ENCODE measurements at places on chromosomes 1 and 21.

GRCh38 chr1:19333587-19334354 lies 21.6 kb downstream of the SLC66A1 start:
- DNase-seq, result no peak

- no peak for DNase-seq
These were observed 11.0 kb upstream of the RHBG start for GRCh38 chr1:156357977-156358376.

- no peak for DNase-seq
These were observed 89.3 kb downstream of the ITPKB start for GRCh38 chr1:226649780-226650179.

- DNase-seq, result no peak
These were observed 144.5 kb downstream of the SEC16B start for GRCh38 chr1:177825276-177825901.

DNA sequence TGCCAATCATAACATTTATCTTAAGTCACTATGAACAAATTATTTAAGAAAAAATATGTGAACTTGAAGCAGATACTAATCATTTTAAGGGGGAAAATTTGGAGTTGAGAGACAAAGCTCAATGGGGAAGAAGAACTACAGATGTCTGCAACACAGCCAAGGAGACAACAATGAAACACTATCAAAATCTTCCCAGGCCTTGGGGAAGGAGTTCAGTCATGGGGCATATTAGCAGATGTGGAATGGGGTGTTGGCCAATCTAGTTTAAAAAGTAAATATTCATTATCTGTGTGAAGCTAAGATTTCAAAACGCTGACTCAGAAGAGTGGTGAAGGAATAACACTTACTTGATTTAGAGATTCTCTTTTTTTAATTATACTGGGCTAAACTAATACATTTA lies 671.6 kb upstream of the ZP4 start:
- no peak for DNase-seq

- DNase-seq, result no peak
These were observed 829 bp downstream of the ADAR start for GRCh38 chr1:154607106-154607608.

GRCh38 chr1:216723274-216723780 lies at the start of gene ESRRG:
ESRRG (minus strand) TSS chr1:216723429; CDS start chr1:216723299, 130 bp downstream.
- peak; percentile 54 for DNase-seq

- no peak for DNase-seq
These were observed 12.0 kb upstream of the CCDC190 start for GRCh38 chr1:162872981-162873380.

- DNase-seq, result no peak
These were observed 42.6 kb downstream of the CD34 start for GRCh38 chr1:207868251-207868773.

GRCh38 chr1:92599184-92599583 lies 112.5 kb upstream of the GFI1 start:
- DNase-seq, result no peak

- no peak for DNase-seq
These were observed 51.0 kb downstream of the BACH1 start for GRCh38 chr21:29349702-29350101.

- no peak for DNase-seq
These were observed 4.6 kb upstream of the TIE1 start for GRCh38 chr1:43296207-43296606.

- DNase-seq, result no peak
These were observed 109.3 kb upstream of the OLFM3 start for GRCh38 chr1:102105931-102106550.

GRCh38 chr1:84644472-84644871 lies 45.8 kb downstream of the SSX2IP start:
- DNase-seq, result no peak

- DNase-seq, result no peak
These were observed 2072.4 kb downstream of the MRPL39 start for GRCh38 chr21:23534850-23535249.

DNA sequence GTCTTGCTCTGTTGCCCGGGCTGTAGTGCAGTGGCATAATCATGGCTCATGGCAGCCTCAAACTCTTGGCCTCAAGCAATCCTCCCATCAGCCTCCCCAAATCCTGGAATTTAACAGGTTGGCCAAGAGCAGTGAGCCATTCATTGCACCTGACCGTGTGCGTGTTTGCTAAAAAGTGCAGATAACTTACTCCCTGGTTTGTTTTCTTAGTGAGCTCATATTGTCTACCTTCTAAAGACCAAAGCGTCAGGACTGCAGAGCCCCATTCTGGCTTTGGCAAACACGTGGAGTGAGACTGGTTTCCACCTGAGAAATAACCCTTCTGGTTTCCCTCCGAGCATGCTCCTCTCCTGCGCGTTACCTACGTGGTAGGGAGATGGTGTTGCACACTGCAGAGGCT lies 32.2 kb upstream of the CA6 start:
- DNase-seq, result no peak

- no peak for DNase-seq
These were observed 960.0 kb downstream of the PLA2G4A start for GRCh38 chr1:187788718-187789117.

- no peak for DNase-seq
These were observed 37.8 kb upstream of the VAMP3 start for GRCh38 chr1:7733276-7733675.

GRCh38 chr1:41681331-41682098 lies 197.0 kb upstream of the EDN2 start:
- no peak for DNase-seq

DNA sequence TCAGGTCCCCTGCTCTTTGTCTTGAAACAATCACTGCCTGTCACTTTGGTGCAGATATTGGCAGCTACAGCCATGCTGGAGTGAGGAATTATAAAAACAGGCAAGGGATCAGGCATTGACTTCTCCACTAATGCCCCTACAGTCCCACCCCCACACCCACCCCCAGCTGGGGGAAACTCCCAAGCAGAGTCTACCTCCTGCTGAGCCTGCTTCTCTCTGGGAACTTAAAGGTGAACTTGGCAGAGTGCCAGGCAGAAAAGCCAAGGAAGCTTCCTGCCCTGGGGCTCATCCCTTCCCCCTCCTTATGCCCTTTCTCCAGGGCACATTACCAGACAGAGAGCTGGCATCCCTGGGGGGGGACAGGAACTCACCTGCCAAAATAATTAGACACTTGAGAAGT lies 6.7 kb downstream of the NCMAP start:
- no peak for DNase-seq

DNA sequence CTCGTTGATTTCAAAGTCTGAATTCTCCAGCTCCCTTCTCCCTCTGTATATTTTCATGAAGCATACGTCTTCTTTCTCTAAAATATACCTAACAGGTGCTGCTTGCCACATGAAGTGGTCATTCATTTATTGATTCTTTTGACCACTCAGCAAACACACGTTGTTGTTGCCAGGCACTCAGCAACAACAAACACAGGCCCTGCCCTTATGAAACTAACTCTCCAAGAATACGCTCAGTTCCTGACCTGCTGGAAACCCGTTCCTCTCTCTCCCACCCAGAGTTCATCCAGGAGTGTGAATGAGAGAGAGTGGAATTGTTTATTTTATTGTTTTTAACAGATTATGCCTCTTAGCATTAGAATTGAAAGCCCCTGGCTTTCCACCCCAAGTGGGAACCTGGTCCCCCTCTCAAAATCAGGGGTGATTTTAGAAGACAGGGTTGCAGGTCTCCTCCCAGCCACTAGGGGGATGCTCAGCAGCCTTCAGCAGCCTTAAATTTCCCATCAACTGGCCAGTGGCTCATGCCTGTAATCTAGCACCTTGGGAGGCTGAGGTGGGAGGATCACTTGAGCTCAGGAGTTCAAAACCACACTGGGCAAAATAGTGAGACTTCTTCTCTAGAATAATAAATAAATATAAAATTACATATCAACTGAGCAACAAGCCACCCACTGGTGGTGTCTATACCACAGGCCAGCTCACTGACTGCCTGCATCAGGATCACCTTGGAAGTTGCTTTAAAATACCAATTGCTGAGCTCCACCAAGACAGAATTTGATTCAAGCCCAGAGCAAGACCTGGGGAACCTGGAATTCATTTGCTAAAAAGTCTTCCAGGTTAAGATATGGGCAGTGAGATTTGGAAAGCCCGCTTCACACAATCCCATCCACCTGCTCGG lies 181.0 kb upstream of the KLHDC7A start:
- no peak for DNase-seq

- DNase-seq, result no peak
These were observed 171.9 kb upstream of the RAB4A start for GRCh38 chr1:229098903-229099578.

GRCh38 chr1:221263831-221264767 lies 384.9 kb downstream of the HLX start:
- no peak for DNase-seq

DNA sequence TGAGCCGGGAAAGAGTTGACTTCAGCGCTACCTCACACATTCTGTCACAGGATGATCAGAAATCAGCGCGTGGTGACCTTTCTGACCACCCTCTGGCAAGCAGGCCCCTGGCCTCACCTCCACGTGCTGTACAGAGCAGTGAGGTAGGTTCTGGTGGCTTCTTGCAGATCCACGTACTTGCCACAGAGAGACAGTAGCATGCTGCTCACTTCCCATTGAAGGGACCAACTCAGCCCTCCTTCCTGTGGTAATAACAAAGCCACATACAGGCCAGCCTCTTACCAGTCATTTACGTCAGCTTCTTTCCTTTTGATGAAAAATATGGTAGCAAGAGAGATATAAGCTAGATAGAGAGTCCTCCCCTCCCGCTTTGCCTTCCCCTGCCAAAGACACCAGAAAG lies 200.7 kb downstream of the CHRM3 start:
- DNase-seq, result no peak

DNA sequence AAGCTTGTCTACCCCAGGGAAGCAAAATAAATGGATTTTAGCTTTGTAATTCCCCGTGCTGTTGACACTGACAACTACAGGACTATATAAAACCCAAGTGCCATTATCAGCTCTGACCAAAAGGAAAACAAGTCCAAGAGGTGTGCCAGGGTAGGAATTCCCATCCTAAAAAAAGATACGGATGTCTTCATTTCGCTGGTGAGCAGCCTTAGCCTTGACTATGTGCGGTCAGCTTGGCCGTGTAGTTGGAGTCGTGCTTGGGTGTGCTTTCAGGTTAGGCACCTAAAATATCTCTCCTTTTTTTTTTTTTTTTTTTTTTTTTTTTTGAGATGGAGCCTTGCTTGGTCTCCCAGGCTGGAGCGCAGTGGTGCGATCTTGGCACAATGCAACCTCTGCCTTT lies 28.9 kb upstream of the ACTN2 start:
- DNase-seq, result no peak

DNA sequence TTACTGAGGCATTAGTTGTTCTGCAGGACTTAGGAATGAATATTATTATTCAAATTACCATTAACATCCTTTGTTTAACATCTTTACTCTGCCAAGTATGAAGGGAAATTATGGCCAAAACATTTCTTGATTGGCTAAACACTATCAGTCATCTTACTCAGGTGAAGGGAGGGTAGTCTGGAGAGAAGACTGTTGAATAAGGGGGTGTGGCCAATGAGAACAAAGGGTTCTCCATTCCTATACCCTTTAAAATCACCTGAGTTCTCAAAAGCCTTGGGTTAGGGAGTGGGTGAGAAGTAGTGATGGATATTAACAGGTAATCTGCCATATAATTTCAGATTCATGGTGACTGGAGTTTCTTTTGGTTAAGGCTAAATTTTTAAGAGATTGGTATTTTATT lies 19.3 kb downstream of the CRYZL1 start:
- no peak for DNase-seq

DNA sequence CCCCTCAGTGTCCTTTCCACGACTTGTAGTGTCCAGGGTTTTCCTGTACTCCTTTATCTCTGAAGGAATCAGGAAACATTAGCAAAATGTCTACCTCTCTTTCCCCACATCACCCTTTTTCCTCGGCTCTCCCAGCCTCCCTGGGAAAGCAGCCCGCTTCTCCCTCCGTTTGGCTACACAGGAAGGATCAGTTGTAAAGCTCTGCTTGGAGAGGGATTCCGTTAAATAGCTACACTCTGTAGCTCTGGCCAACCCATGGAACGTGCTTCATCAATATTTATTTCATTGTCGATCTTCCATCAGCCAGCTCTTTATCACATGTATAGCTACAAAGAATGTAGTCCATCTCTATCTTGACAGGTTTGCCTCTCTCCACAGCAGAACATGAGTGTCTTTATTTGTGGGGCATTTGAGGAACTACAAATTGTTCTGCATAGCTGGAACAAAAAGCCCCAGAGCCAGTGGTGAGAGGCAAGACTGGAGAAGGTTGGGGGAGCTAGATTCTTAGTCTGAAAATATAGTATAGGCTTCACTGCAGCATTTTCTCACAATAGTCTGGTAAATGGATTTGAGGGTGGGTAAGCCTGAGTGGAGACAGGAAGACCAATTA lies 191.8 kb downstream of the SLC35F3 start:
- no peak for DNase-seq

DNA sequence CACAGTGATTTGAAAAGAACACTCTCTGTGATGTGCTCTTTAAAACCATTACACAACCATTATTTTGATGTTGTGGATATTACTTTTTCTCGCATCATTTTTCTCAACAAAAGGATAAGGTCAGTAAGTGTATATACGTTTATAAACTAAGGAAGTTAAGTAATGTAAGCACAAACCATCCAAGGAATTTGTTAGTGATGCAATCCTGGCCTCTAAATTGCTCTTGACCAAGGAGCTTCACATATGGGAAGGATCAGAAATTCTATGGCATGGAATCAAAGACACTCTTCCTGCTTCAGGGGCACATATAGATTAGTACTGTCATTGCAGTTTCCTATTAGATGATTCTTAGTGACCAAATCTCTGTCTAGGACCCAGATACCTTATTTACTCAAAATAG lies 3.6 kb upstream of the PPP2R5A start:
- DNase-seq, result no peak

DNA sequence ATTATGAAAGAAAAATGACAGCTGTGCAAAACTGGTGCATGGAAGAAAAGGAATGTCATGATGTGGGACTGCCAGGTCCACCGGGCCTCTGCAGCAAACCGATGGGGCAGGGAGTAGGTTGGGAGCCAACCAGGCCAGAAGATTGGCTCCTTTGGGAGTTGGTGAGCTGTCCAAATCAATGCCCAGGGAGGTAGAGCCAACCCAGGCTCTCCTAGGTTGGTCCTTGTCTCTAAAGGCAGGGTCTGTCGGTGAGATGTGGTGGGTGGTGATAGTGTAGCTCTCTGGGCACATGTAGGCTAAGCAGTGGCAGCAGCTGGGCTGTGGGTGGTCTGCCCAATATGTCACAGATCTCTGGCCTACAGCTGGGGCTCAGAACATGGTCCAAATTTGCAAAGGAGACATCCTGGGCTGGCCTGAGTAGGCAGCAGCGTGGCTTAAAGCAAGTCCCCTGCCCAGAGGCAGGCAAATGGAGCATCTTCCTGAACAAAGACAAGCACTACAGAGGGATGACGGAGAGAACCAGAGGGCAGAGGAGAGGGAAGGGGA lies 61.2 kb upstream of the PRDX6 start:
- DNase-seq, result no peak

DNA sequence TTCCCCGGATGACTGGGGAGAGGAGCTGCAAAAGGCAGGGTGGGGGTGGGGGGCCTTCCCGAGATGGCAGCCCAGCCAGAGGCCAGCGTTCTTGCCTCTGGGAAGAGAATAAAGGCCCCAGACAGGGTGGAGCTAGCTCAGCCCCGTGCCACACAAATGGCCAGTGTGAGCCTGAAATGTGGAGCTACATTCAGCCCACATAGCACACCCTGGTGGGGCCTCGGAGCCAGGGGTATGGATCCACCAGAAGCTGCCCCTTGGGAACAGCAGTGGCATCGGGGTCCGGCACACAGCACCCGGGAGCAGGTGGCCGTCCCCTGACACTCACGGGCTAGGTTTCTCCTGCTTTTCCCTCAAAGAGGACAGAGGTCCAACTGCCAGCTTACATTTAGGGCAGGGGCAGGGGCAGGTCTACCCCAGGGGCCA lies 93.9 kb downstream of the PDE9A start:
- DNase-seq, result no peak

GRCh38 chr1:150749720-150750311 lies 15.8 kb downstream of the CTSS start:
- no peak for DNase-seq

- no peak for DNase-seq
These were observed 153.5 kb downstream of the LRRC40 start for GRCh38 chr1:70051926-70052325.
